Osteocyte (in vitro differentiated cells): ENCODE measurements at places on chromosomes 3 and 15.

GRCh38 chr3:126667631-126668449 lies 12.9 kb upstream of the TXNRD3 start:
- peaks cover 49% of the 10 kb centered on the region for H3K27me3 ChIP-seq
- DNase-seq = peak; percentile 78
- H3K36me3 ChIP-seq = no peaks in the 10 kb centered on the region
- H3K27ac ChIP-seq = no peak overlapping the region
- H3K4me3 ChIP-seq = no peak overlapping the region

GRCh38 chr3:111774622-111775021 lies 84.4 kb upstream of the PHLDB2 start:
- H3K4me1 ChIP-seq = peaks cover 31% of the 10 kb centered on the region
- H3K27ac ChIP-seq = peak overlapping the region; percentile 72

- DNase-seq = no peak
- no peak overlapping the region for H3K4me3 ChIP-seq
- H3K4me1 ChIP-seq = peaks cover 12% of the 10 kb centered on the region
- no peaks in the 10 kb centered on the region for H3K36me3 ChIP-seq
- H3K27ac ChIP-seq = peak overlapping the region; percentile 24
Observed at GRCh38 chr3:10926811-10927521, 65.6 kb upstream of the SLC6A1 start.

GRCh38 chr3:43077261-43077660 lies 28.6 kb downstream of the POMGNT2 start:
- no peak overlapping the region for H3K27ac ChIP-seq
- H3K36me3 ChIP-seq = peaks cover 20% of the 10 kb centered on the region
- no peaks in the 10 kb centered on the region for H3K27me3 ChIP-seq
- H3K4me1 ChIP-seq = no peaks in the 10 kb centered on the region

GRCh38 chr3:138578141-138578540 lies 15.9 kb downstream of the CEP70 start:
- no peaks in the 10 kb centered on the region for H3K4me1 ChIP-seq
- DNase-seq = no peak
- no peak overlapping the region for H3K4me3 ChIP-seq
- peaks cover 17% of the 10 kb centered on the region for H3K36me3 ChIP-seq

GRCh38 chr3:81013360-81013759 lies 748.1 kb downstream of the GBE1 start:
- H3K4me3 ChIP-seq = no peak overlapping the region
- no peak overlapping the region for H3K27ac ChIP-seq
- no peaks in the 10 kb centered on the region for H3K4me1 ChIP-seq
- H3K36me3 ChIP-seq = no peaks in the 10 kb centered on the region
- no peak for DNase-seq
- H3K27me3 ChIP-seq = peaks cover 2% of the 10 kb centered on the region

GRCh38 chr15:59703979-59704796 lies 15.1 kb upstream of the BNIP2 start:
- no peak overlapping the region for H3K27ac ChIP-seq
- no peak for DNase-seq
- H3K36me3 ChIP-seq = no peaks in the 10 kb centered on the region
- H3K4me1 ChIP-seq = no peaks in the 10 kb centered on the region

- H3K4me1 ChIP-seq = peaks cover 10% of the 10 kb centered on the region
- no peak for DNase-seq
- H3K27ac ChIP-seq = peak within 1 kb of the TSS; percentile 57
Observed at GRCh38 chr3:134029734-134030378, at the start of gene SLCO2A1. Gene SLCO2A1, minus strand, starts transcription at chr3:134029925. Its CDS starts 123 bp downstream, at chr3:134029802.

DNA sequence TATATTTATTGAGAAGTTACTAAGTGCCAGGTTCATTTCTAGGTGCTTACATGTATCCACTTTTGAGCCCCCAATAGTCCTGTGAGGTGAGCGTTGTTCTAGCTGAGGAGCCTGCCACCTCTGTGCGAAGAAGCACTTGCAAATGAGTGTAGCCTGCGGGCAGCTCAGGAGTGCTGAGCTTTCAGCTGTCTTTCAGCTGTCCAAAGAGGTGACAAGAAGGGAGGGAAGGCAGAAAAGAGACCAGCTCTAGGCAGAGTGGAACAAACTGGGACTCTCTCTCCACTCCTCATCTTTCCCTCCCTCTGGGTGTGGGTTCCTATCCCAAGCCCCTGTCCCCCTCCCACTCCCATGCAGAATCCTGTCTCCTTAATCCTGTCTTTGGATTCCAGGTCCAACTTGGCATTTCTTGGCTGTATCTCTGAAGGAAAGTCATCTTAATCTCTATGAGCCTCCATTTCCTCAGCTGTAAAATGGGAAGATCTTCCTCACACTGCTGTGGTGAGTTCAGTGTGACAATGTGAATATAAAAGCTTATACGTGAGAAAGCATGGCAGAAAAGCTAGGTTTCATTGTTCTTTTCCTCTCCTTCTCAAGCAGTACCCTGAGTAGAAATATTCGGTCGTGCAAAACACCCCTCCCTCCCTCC lies 6.7 kb upstream of the SRP14 start:
- no peak overlapping the region for H3K27ac ChIP-seq
- peak; percentile 27 for DNase-seq
- no peak overlapping the region for H3K4me3 ChIP-seq

DNA sequence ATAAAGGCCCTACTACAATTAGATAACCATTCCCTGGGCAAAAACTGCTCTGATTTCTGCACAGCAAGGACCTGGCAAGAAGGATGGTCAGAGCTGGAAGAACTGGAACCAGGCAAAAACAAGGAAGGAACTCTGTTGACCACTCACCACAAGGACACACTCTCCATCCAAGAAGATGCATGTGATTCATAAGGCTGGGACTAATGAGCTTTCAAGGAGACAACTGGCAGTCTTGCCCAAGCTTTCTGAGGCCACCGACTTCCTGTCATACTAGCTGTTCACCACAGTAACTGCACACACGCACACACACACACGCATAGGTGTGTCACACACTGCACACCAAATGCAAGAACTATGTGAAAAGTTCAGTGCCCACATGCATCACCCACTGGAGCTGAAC lies 256.6 kb downstream of the OCA2 start:
- H3K4me3 ChIP-seq = no peak overlapping the region
- no peak for DNase-seq
- H3K27ac ChIP-seq = no peak overlapping the region
- no peaks in the 10 kb centered on the region for H3K36me3 ChIP-seq
- H3K4me1 ChIP-seq = peaks cover 20% of the 10 kb centered on the region

GRCh38 chr15:61175024-61175423 lies 54.1 kb downstream of the RORA start:
- H3K36me3 ChIP-seq = no peaks in the 10 kb centered on the region
- H3K4me1 ChIP-seq = no peaks in the 10 kb centered on the region
- H3K27me3 ChIP-seq = peaks cover 2% of the 10 kb centered on the region
- no peak overlapping the region for H3K4me3 ChIP-seq

DNA sequence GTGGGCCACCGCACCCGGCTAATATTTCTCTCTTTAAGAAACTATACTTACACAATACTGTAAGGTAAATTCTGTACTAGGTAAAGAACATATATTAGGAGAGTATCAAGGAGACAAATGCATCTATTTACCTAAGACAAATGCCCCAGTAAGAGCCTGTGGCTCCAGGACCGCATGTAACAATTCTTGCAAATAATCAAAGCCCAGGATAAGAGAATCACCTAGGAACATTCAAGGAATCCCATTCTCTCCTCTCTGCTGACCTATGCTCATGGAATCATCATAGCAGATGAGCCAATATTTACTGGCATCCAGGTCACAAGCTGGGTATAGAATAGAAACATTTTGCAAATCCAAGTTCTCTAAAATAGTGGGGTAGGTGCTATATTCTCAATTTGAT lies 347.7 kb downstream of the FOXP1 start:
- H3K4me1 ChIP-seq = peaks cover 18% of the 10 kb centered on the region
- H3K4me3 ChIP-seq = no peak overlapping the region
- H3K27ac ChIP-seq = no peak overlapping the region
- DNase-seq = no peak
- H3K36me3 ChIP-seq = peaks cover 10% of the 10 kb centered on the region

GRCh38 chr3:67863869-67864268 lies 209.5 kb upstream of the SUCLG2 start:
- no peaks in the 10 kb centered on the region for H3K36me3 ChIP-seq
- no peak overlapping the region for H3K27ac ChIP-seq
- no peak overlapping the region for H3K4me3 ChIP-seq
- H3K27me3 ChIP-seq = no peaks in the 10 kb centered on the region

DNA sequence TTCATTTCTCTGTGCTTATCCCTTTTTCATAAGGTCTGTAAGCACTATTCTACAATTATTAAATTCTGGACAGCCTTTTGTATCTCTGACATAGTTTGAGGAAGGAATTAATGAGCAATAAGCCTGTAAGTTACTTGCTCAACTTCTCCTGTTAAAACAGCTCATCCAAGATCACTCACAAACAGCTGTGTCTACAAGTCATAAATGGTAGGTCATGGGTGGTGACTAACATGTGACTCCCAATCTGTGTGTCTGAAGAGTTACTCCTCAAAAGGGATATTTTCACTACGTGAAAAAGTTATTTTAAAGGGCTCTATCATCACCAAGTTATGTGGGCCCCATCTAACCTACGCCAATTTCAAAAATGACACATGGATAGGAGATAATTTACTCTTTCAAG lies 145.2 kb upstream of the CBLB start:
- H3K4me3 ChIP-seq = no peak overlapping the region
- H3K36me3 ChIP-seq = peaks cover 3% of the 10 kb centered on the region
- H3K27me3 ChIP-seq = no peaks in the 10 kb centered on the region
- H3K27ac ChIP-seq = peak overlapping the region; percentile 20
- peaks cover 16% of the 10 kb centered on the region for H3K4me1 ChIP-seq

GRCh38 chr15:27342991-27343390 lies 372.0 kb downstream of the GABRG3 start:
- H3K4me3 ChIP-seq = no peak overlapping the region
- H3K27ac ChIP-seq = no peak overlapping the region
- no peaks in the 10 kb centered on the region for H3K36me3 ChIP-seq
- H3K4me1 ChIP-seq = peaks cover 15% of the 10 kb centered on the region

DNA sequence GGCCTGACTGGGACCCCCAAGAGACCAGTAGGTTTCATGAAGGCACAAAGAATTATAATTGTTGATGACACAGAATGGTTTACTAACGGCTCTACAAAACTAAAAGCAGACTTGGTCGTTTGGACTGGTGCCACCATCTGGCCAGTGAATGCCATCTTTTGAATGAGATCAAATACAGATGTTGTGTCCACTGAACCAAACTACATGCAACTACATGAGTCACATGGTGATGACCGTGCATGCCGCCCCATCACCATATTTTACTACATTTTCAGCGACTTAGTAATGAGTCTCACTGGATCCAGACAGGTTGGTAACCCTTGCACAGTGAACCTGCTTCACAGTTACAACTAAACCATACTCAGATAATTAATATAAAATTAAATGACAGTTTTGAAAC lies 803.3 kb downstream of the DIPK2A start:
- H3K36me3 ChIP-seq = no peaks in the 10 kb centered on the region
- H3K27me3 ChIP-seq = no peaks in the 10 kb centered on the region
- H3K4me1 ChIP-seq = peaks cover 42% of the 10 kb centered on the region
- no peak for DNase-seq
- H3K4me3 ChIP-seq = no peak overlapping the region
- no peak overlapping the region for H3K27ac ChIP-seq

GRCh38 chr3:176296066-176296597 lies 901.1 kb downstream of the TBL1XR1 start:
- DNase-seq = no peak
- H3K27ac ChIP-seq = no peak overlapping the region
- H3K36me3 ChIP-seq = peaks cover 5% of the 10 kb centered on the region
- peaks cover 10% of the 10 kb centered on the region for H3K4me1 ChIP-seq

DNA sequence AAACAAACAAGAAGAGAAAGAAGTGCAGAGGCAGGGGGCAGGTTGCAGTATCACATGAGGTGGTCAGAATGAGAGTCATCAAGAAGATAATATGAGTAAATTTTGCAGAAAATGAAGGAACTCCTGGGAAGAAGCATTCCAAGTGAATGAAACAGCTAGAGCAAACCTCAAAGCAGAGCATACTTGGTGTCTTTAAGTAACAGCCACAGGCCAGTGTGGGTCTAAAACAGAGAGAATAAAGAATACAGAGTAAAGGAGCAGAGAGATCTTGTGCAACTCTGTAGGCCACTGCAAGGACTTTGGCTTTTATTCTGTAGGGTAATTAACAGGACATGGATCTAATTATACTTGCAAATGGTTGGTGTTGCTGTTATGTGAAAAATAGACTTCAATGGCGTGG lies 81.3 kb downstream of the STAC start:
- H3K4me1 ChIP-seq = no peaks in the 10 kb centered on the region
- no peaks in the 10 kb centered on the region for H3K36me3 ChIP-seq
- H3K27ac ChIP-seq = no peak overlapping the region

- no peak overlapping the region for H3K27ac ChIP-seq
- H3K4me1 ChIP-seq = peaks cover 19% of the 10 kb centered on the region
- peaks cover 2% of the 10 kb centered on the region for H3K36me3 ChIP-seq
- no peak for DNase-seq
Observed at GRCh38 chr3:24352893-24353553, 141.6 kb downstream of the THRB start.

- H3K4me3 ChIP-seq = no peak overlapping the region
- no peak for DNase-seq
- no peak overlapping the region for H3K27ac ChIP-seq
- H3K4me1 ChIP-seq = peaks cover 7% of the 10 kb centered on the region
Observed at GRCh38 chr3:53216723-53217122, 39.1 kb downstream of the TKT start.

- H3K27me3 ChIP-seq = no peaks in the 10 kb centered on the region
- no peak overlapping the region for H3K4me3 ChIP-seq
- H3K4me1 ChIP-seq = peaks cover 8% of the 10 kb centered on the region
- no peak for DNase-seq
- H3K36me3 ChIP-seq = no peaks in the 10 kb centered on the region
Observed at GRCh38 chr3:30098243-30098642, 508.2 kb upstream of the TGFBR2 start.

DNA sequence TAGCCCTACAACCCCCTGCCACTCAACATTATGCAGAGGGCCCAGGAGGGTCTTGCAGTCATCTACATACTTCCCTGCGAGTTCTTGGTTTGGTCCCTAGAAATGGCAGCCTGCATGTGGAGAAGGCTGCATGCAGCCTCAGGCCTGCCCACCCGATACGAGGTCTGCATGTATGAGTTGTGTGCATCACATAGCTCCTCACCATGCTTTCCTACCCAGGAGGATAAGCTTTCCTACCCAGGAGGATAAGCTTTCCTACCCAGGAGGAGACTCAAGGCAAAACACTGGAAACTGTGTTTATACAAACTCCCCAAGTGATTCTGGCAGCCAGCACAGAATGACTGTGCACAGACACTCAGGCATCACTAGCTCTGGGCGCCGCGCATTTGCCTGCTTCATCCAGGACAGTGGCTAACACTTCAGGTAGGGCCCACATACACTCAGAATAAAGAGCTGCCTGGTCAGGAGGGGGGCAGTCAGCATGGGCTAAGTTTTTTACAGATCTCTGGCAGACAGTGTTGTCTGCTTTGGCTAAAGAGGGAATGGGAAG lies 187.7 kb downstream of the THSD4 start:
- H3K27ac ChIP-seq = peak overlapping the region; percentile 46
- H3K4me3 ChIP-seq = no peak overlapping the region
- no peaks in the 10 kb centered on the region for H3K36me3 ChIP-seq
- peaks cover 17% of the 10 kb centered on the region for H3K4me1 ChIP-seq

- no peak for DNase-seq
- no peak overlapping the region for H3K27ac ChIP-seq
- no peak overlapping the region for H3K4me3 ChIP-seq
- H3K27me3 ChIP-seq = peaks cover 10% of the 10 kb centered on the region
- H3K36me3 ChIP-seq = no peaks in the 10 kb centered on the region
Observed at GRCh38 chr15:92277776-92278175, 115.9 kb upstream of the ST8SIA2 start.

- no peak for DNase-seq
- H3K36me3 ChIP-seq = no peaks in the 10 kb centered on the region
- H3K4me1 ChIP-seq = no peaks in the 10 kb centered on the region
- H3K4me3 ChIP-seq = no peak overlapping the region
- H3K27ac ChIP-seq = no peak overlapping the region
Observed at GRCh38 chr3:89692601-89693000, 585.2 kb downstream of the EPHA3 start.

GRCh38 chr3:196789885-196790359 lies 50.3 kb downstream of the PAK2 start:
- no peak overlapping the region for H3K27ac ChIP-seq
- H3K27me3 ChIP-seq = no peaks in the 10 kb centered on the region
- H3K36me3 ChIP-seq = peaks cover 25% of the 10 kb centered on the region
